Activated CD4-positive, alpha-beta memory T cell treated with anti-CD3 and anti-CD28 coated beads for 36 hours (primary cell): ENCODE measurements at places on chromosomes 2 and 18. TPM values are rescaled to one million over a fixed set of nuclear protein-coding genes. Genes with fewer than 3 reads are reported as not detected.

The HOXD13 gene
- total RNA-seq: not detected

The FBXO48 gene
- total RNA-seq: 2.3 TPM

The TPO gene
- not detected for total RNA-seq

The SLC5A7 gene
- not detected for total RNA-seq

The AUP1 gene
- total RNA-seq: 98.0 TPM

The LONRF2 gene
- total RNA-seq: not detected

The NCKAP1 gene
- total RNA-seq: 18.8 TPM

The SRD5A2 gene
- not detected for total RNA-seq

The IL1R2 gene
- total RNA-seq: 35.6 TPM

The LIMS4 gene
- total RNA-seq: 3.3 TPM

The TAF4B gene
- total RNA-seq: 12.7 TPM

The FECH gene
- total RNA-seq: 20.2 TPM

The CROCC2 gene
- not detected for total RNA-seq

GRCh38 chr2:36886664-36887063, 79.7 kb downstream of the STRN start:
- no peak for DNase-seq

- DNase-seq: peak; percentile 86
These were observed 7.7 kb upstream of the COL6A3 start for GRCh38 chr2:237421542-237422116.

GRCh38 chr2:185475914-185476313, 262.7 kb upstream of the FSIP2 start:
- DNase-seq: no peak

- DNase-seq: no peak
These were observed 95.2 kb downstream of the POLE4 start for GRCh38 chr2:75053484-75054112.

DNA sequence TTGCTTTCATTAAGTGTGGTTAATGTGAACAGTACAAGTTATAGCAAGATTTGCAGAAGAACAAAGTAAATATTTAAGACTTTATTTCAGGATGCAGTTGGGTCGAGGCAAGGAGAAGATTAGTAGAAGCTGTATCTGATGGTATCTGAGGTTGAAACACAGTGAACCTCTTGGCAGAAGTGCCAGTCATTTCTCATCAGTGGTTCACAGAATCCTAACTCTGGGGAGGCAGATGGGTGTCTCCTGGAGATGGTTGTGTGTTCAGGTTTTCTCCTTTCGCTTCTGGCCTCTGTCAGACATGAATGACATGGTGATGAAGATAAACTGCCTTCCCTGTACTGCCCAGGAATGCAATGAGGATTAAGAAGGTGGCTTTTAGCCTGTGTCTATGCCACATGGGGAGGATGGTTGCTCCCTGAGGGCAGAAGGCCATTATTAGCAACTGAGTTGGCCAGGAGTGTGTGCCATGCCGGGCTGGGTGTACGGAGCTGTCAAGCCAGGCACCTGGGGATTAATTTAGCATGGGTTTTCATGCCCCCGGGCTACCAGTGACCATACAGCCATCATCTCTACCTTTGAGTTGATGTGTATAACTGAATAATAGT, 28.0 kb downstream of the MGAT5 start:
- DNase-seq: peak; percentile 34

- no peak for DNase-seq
These were observed 782 bp downstream of the FAM228B start for GRCh38 chr2:24123922-24124580.

DNA sequence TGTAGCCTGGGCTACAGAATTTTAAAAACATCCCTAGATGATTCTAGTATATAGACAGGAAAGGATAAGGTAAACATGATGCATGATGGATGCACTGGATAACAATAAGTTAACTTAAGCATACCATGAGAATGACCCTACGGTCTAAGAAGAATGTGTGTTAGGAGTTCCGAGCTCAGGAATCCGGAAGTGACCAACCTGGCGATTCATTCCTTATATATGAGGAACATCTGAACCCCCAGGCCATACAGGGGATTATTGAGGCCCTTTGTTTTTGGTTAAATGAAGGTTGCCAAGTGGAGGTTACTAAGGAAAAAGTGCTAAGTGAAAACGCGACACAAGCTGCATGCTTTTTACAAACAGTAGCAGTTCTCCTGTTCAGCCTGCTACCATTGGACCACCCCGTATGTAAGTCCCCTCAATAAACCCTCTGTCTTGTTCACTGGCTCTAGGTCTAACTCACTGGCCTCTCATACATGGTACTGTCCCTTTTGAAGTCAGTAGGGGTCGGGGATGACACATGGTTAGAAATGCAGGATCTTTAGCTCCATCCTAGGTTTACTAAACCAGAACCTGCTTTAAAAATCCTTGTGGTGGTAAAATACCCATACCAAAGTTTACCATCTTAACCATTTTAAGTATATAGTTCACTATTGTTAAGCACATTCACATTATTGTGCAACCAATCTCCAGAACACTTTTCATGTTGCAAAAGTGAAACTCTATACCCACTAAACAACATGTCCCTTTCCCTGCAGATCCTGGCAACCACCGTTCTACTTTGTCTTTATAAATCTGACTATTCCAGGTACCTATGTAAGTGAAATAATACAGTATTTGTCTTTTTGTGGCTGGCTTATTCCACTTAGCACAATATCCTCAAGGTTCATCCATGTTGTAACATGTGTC, 111.0 kb upstream of the MAP4K3 start:
- DNase-seq: no peak

GRCh38 chr18:52136532-52136931, 203.5 kb upstream of the DCC start:
- no peak for DNase-seq

DNA sequence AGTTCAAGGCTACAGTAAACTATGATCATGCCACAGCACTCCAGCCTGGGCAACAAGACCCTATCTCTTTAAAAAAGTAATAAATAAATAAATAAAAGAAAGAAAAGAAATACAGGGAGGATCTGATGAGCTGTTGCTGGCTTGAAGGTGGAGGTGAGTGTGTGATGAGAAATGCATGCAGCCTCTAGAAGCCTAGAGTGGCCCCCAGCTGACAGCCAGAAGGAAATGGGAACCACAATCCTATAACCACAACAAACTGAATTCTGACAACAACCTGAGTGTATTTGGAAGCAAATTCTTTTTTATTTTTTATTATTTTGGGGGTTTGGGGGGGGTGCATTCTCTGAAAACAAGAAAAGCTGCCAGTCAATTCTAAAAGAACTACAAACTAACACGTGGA, 14.6 kb downstream of the NOL10 start:
- no peak for DNase-seq

DNA sequence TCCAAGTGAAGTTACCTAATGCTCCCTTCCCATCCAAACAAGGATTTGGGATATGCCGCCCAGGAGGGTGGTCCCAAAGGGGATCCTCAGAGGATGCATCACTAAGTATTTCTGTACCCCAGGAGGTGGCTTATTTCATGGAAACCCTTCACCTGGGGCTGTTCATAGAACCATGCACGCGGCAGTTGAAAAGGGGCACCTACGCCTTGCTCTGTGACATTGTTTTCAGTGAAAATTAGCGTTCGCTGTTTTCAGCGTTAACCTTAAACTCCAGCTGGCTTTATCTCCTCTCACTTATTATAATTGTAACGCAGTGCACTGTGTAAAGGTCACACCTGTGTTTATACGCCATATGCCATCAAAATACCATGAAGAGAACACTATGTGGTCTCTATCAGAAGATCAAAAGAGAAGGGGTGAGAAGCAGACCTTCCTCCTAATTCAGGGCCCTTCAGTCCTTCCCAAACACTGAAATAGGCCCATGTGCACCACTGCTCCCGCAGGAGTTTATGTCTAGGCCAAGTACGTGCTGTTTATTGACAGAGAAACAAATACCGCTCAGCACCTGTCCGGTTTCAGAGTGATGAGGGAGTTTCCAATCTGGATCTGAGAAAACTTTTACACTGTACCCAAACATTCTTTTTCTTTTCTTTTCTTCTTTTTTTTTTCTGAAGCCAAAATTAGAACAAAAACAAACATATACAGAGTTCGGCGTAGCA, 162.1 kb downstream of the BCL2 start:
- DNase-seq: peak; percentile 32

DNA sequence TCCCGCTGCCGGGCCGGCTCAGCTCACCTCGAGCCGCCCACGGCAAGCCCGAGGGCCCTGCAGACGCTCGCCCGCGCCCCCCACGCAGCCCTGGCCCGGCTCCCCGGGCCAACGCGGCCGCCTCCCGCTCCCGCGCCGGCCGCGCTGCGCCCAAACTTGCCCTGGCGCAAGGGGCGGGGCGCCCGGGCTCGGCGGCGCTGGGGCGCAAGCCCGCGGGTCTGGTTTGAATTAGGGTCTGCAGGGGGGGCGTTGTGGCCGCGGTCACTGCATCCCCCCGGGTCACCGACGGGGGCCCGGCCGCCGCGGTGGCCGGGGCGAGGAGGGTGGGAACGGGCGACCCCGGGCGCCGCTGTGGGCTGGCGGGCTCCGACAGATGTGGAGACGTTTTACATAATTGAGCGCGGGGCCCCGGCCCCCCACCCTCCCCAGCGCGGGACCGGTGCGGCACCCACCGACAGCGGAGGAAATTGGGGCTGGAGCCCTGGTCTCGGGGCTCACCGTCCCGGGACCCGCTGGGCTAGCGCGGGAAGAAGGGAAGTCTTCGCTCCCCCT, 690 bp downstream of the SDC1 start:
- DNase-seq: no peak

DNA sequence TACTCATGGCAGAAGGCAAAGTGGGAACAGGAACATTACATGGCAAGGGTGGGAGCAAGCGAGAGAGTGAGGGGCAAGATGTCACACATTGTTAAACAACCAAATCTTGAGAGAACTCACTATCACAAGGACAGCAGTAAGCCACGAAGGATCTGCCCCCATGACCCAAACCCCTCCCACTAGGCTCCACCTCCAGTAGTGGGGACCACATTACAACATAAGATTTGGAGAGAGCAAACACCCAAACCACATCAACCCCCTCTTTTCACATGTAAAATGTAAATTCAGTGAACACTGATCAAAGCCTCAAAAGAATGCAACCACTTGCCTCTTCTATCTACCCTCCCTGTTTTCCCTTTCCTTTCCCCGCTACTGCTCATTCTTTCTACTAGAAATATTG, 43.6 kb upstream of the TNP1 start:
- no peak for DNase-seq

GRCh38 chr2:241941691-241942301, 72.3 kb downstream of the RTP5 start:
- no peak for DNase-seq

DNA sequence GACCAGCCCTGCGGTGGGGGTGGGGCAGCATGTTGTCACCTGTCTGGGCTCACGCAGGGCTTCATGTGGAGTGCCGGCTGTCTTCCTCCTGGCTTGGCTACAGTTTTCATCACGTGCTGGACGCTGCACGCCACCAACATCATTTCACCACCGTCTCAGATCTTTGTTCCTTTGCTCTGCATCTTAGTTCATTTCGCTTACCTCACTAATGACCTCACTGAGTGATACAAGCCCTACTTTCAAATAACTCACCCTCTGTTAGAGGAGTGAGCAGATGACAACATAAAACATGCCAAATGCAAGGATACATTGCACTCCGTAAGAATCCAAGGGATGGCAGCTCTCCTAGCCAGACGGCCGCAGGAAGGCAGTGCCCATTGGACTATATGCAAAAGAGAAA, 527.5 kb downstream of the GALR1 start:
- DNase-seq: no peak

GRCh38 chr2:239601201-239601851, 200.5 kb upstream of the HDAC4 start:
- no peak for DNase-seq

GRCh38 chr2:147293991-147294824, 550.6 kb upstream of the ACVR2A start:
- DNase-seq: no peak

GRCh38 chr2:196187898-196188458, 16.6 kb upstream of the STK17B start:
- no peak for DNase-seq

DNA sequence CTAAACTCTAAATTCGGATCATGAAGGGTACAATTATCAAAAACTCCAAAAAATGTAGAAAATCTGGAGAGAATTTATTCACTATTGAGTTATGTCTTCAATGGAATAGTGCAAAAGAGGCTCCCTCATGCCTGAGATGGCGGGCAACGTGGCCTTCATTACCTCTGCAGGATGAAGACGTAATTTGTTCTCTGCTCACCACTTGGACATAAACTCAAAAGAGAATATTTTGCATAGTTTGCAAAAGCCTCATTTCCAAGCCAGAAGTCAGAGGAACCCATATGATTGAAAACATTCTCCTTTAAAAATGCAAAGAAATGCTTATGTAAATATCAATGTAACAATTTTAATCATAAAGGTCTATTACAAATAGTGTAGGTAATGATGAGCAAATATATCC, 58.7 kb downstream of the SLC25A12 start:
- no peak for DNase-seq

- DNase-seq: no peak
These were observed 6.0 kb downstream of the CAVIN2 start for GRCh38 chr2:191840921-191841320.

- DNase-seq: no peak
These were observed 141.8 kb downstream of the MYO1B start for GRCh38 chr2:191386938-191387536.

GRCh38 chr2:207143215-207144172, 22.3 kb downstream of the KLF7 start:
- DNase-seq: peak; percentile 56

- no peak for DNase-seq
These were observed 166.0 kb upstream of the FAM98A start for GRCh38 chr2:33765122-33765521.

GRCh38 chr2:202592566-202592965, 42.2 kb upstream of the FAM117B start:
- no peak for DNase-seq

DNA sequence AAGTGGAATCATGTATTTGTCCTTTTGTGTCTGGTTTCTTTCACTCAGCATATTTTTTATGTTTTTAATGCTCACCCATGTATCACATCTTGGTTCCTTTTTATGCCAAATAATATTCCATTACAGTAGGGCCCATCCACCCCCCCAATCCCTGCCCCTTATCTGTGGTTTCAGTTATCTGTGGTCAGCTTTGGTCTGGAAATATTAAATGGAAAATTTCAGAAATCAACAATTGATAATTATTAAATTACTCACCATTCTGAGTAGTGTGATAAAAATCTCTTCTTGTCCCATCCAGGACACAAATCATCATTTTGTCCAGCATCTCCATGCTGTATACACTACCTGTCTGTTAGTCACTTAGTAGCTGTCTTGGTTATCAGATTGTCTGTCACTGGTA, 66.7 kb downstream of the BIRC6 start:
- no peak for DNase-seq

DNA sequence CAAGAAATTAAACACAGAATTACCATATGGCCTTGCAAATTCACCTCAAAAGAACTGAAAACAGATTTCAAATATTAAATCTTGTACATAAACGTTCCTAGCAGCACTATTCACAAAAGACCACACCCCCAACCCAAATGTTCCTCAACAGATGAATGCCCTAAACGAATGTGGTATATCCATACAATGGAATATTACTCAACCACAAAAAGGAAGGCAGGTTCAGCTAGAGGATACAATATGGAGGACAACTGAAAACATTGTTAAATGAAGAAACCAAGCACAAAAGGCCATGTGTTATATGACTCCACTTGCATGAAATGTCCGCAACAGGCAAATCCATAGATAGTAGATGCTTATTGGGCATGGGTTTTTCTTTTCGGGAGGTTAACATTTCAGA, 61.7 kb downstream of the PPP4R1 start:
- no peak for DNase-seq

GRCh38 chr2:12712881-12713280, 3.9 kb upstream of the TRIB2 start:
- no peak for DNase-seq

- DNase-seq: no peak
These were observed 64.1 kb upstream of the EHBP1 start for GRCh38 chr2:62641410-62641843.
